Non-pigmented ciliary epithelial cell (primary cell): ENCODE measurements at places on chromosomes 2 and 18.

- DNase-seq = peak; percentile 58
These were observed at the start of gene EMILIN1 for GRCh38 chr2:27078267-27079194. EMILIN1 (plus strand) TSS chr2:27078615; CDS start chr2:27079066, 451 bp downstream.

- no peak for DNase-seq
These were observed 27.5 kb upstream of the CD28 start for GRCh38 chr2:203678971-203679370.

DNA sequence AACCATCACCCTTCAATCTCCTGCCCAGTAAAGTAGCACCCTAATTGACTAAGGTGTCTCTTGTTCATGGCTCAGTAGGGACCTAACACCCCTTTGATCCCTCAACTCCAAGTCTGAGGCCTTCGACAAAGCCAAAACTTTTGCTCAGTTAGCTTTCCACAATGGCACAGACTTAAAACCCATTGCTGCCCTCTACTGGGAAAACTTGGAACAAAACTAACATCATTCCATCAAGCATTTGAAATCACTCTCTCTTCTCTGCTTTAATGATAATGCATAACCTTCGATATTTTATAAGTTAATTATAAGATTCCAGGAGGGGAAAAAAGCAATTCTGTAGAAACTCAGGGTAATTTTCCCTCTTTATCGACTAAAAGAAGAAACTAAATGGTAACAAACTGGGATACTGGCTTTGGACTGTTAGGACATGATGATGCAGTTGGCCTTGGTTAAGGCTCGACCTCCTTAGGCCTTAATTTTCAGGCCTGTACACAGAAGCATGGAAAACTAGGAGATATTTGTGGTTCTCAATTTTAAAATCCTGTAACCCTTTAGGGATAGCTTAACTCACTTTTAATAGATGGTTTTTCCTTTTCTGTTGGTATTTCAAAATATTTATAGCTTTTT lies 127.8 kb downstream of the STK39 start:
- peak; percentile 40 for DNase-seq

GRCh38 chr2:72834596-72834995 lies 8.8 kb upstream of the EXOC6B start:
- no peak for DNase-seq

- peak; percentile 90 for DNase-seq
These were observed 9.3 kb downstream of the GPN1 start for GRCh38 chr2:27638037-27638637.

GRCh38 chr18:72848503-72849237 lies 19.1 kb downstream of the NETO1 start:
- DNase-seq = no peak

DNA sequence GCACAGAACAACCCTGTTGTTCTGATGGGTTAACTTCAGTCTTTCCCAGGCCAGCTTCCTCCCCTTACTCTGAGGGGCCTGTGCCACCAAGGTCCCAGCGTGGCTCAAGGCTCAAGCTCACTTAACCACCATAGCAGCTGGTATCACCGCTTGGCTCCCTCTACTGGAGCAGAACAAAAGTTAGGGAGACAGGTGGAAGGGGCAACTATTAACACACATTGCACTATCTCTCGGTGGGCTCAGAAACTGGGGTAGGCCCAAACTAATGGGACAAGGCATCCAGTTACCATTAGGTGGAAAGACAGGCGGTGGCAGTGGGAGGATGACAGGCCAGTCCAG lies 88.7 kb upstream of the ATL2 start:
- DNase-seq = peak; percentile 6

DNA sequence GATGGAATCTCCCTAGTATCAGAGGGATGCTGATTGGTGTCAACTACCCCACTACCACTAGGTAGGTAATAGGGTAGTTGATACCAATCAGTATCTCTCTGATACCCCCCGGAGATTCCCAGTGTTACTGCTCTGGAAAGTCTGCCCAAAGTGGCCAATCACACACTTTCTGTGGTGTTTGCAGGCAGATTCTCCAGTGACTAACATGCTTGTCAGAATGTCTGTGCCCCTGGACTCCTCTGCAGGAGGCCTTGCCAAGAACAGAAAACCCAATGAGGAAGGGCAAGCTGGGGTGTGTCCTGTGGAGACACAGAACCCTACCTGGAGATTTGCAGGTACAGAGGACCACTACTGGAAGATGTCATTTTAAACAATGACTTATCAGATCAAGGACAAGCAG lies 135.1 kb downstream of the RIT2 start:
- DNase-seq = no peak

- DNase-seq = no peak
These were observed 20.8 kb downstream of the CRIM1 start for GRCh38 chr2:36376319-36376765.

GRCh38 chr2:219281588-219281987 lies 2.4 kb downstream of the DNAJB2 start:
- DNase-seq = no peak

DNA sequence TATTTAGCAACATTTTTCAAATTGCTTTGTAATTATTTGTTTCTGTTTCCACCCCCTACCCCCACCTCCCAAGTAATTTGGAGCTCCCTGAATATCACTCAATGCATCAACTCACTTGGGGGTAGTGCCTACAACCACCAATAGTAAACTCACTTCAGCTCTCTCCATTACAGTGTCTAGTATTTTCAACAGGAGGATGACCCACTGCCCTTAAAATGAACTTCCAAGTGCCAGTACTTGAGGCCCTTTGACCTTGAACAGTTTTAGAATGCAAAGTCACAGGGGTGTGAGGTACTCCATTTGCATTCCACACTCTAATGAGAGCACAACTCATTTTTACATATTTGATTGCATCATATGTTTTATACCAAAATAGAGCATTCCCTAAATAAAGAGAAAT lies 523.0 kb downstream of the ERBB4 start:
- DNase-seq = no peak

- DNase-seq = no peak
These were observed 50.1 kb downstream of the ITGAV start for GRCh38 chr2:186639939-186640338.

- no peak for DNase-seq
These were observed 6.3 kb downstream of the MYO7B start for GRCh38 chr2:127541809-127542208.

DNA sequence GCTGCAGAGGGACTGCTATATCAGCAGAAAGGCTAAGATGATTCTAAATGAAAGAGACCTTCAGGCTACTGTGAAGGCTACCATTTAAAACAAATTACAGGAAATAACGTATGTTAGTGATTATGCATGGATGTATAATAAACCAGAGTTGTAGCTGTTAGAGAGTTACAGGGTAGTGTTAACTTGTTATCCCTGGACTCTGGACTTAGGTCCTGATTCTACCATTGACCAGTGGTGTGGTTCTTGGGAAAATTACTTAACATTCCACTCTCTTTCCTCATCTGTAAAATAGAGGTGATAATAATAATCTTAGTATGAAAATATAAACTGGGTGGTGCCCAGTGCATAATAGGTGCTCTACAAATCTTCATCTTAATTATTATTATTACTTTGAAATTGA lies 22.2 kb downstream of the LAMA3 start:
- DNase-seq = no peak

DNA sequence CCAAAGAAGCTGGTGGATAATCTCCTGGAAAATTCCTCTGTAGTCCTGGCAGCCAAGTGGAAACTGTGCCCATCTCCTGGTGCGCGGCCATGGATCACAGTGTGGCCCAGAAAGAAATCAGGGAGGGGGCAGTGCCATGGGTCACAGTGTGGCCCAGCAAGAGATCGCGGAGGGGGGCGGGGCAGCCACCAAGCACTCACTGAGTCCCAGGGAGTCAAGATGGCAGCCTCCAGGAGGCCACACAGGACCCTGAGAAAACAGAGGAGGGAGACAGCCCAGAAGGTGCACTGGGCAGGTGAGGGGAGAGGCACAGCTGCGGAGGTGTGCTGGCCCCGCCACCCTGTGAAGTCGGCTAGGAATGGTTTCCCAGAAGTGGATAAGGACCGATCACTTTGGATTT lies 8.1 kb upstream of the ATP6V1B1 start:
- no peak for DNase-seq

DNA sequence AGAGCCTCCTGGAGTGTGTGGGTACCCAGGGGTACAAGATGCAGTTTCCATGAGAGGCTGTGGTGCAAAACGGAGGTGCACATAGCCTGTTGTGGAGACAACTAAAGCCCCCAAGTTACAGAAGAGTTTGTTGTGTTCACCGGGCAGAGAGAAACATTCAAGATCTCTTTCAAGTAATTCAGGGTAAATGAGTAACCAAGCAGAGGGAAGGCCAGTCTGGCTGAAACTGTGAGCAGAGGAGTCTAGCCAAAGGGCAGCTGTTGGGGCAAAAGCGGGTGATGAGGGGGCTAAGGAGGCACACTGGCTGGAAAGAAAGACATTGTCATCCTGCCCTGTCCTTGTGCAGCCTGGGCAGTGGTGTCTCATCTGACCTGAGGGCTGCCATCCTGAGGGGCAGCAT lies 52.0 kb downstream of the CXCR4 start:
- DNase-seq = no peak
